ENCODE measurements at places on chromosomes 12 and 14.

DNA sequence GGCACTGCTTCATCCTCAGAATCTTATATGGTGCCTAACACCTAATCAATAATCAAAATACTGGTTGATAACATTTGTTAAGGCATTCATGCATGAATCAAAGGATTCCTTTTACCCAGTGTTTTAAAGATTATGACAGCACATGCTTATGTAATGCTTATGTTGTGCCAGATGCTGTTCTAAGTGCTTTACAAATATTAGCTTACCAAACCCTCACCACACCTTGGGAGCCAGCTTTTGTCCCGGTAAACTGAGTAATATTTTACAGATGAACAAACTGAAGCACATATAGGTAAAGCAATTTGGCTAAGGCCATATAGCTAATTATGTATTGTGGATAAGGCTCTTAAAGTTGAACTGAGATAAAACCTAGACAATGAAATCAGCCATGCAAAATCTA, 209.2 kb downstream of the ALX1 start:
- DNase-seq, result no peak

GRCh38 chr12:107545737-107546353, 139.8 kb upstream of the PWP1 start:
- DNase-seq, result peak; percentile 28

- DNase-seq, result no peak
These were observed 117.5 kb downstream of the VRK1 start for GRCh38 chr14:96914571-96915128.

- DNase-seq, result no peak
These were observed 859 bp downstream of the PALS1 start for GRCh38 chr14:67242168-67242420.

DNA sequence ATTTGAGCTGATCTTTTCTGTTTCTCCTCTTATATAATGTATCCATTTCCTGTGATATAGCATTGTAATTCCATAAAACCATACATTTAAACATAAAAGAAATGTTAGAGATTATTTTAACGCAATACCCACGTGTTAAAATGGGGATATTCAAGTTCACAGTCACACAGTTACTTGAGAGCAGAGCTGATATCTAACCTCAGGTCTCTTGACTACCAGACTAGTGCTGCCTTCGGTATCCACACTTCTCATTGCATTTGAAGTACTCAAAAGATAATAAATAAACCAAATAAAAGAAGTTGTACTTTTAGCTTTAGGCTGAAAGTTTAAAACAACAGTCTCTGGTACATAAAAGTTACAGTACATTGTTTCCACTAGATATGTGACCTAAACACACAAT, 2.9 kb downstream of the CLECL1 start:
- DNase-seq, result no peak

GRCh38 chr14:94145902-94146527, 16.6 kb upstream of the IFI27L2 start:
- DNase-seq, result no peak

DNA sequence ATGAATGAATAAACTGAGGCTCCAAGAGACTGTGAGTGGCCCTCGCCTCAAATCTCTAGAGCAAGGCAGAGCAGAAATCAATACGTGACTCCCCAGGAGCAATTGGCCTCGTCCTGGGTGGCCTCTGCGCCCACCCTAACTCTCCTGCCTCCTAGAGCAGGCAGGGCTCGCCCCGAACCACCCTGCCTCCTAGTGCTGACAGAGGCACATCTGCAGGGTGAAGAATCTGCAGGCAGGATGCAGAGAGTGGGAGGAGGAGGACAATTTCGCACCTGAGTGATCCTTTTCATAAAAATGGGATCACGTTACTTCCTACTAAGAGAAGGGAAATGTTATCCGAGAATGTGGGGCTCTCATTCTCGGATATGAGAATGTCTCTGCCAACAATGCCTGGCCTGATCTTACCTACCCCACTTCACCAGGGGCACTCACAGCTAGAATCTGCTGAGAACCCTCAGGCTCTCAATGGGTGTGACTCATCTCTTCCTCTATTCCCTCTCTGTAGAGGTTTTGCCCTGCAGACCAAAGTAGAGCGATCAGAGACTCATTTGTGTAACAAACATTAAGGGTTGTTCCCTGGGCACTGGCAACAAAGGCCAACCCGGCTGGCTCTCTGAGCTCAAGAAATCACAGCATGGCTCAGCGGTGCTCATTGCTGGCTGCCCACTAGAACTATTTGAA, 61.7 kb upstream of the BCL2L14 start:
- peak; percentile 43 for DNase-seq

DNA sequence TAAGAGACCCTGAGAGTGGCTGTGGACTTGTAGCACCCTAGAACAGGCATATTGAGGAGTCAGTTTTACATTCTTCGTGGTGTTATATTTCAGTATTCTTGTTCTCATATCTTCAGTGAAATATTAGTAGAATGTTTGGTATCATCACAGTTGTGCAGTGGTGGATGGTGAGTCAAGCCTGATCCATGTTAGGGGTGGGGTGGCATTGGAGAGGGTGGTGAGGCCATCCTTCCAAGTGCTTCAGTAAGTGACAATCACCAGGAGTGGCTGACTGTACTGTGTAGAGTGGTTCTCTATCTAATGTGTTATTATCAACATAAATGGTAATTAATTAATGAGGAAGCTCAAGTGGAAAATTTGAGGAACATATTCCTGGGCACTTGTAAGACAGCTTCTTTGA, 197.7 kb upstream of the SLC16A7 start:
- no peak for DNase-seq

- DNase-seq, result no peak
These were observed 276.8 kb downstream of the ADGRD1 start for GRCh38 chr12:131230340-131231031.

DNA sequence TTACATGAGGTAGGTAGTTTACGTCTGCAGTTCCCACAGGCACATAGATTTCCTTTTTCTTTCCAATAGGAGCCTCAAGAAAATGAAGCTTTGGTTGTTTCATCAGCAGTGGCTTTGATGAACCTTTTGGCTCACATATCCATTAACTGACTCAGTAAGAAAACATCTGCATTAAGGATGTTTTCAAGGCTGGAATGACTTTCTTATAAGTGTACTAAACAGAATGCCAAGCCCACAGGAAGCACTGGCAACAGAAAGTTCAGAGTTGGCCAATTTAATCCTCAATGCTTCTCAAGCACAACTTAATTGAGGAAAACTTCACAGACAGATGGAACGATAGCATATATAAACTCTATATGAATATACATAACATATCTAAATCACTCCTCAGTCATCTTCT, 63.5 kb downstream of the ST8SIA1 start:
- DNase-seq, result peak; percentile 91

DNA sequence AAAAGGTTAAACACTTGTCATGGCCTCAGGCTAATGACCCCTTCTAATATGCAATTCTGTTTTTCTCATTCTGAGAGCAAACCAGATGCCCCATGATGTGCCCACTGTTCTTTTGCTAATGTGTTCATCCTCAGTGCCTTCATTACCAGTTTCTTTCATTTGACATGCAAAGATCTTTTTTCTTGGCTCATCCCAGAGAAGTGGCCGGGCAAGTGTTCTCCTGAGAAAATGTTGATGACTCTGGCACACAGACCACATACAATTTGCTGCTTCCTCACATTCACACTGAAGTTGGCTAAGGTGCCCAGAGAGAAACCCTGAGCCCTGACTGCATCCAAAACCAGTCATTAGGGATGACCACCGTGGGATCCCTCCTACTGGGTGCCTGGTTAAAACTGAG, 833.3 kb downstream of the DIO2 start:
- DNase-seq, result no peak

DNA sequence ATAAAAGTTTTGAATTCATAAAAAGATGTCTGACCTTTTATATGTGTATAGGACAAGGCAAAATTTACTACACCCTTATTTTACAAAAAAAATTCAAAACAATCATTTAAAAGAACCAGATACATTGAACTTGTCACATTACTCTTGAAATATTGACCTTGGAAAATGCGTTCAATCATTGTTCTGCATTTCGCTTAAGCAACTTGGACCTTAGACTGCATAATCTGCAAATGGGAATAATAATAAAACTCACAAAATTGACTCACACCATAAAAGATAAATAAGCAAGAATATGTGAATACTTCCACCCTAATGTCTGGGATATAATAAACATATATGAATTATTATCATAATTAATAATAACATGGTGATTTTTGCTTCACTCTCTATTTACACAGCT, 69.4 kb upstream of the PTPRB start:
- no peak for DNase-seq

- no peak for DNase-seq
These were observed 2.3 kb downstream of the KRT5 start for GRCh38 chr12:52517888-52518287.

DNA sequence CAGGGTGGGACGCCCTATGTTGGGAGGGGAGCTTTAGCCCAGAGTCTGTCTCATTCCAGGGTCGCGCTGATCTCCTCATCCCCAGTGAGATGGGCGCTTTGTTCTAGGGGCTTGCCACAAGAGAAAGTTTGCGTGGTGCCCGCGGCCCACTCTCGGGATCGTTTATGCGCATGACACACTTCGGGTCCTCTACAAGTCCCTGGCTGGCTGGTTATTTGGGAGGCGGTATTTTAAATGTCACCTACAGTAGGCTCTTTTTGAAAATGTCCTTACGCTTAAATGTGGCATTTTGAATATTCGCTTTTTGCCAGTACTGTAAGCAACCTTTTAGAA, 541 bp downstream of the GOLT1B start:
- peak; percentile 34 for DNase-seq

GRCh38 chr12:2288001-2288400, 235.2 kb downstream of the CACNA1C start:
- peak; percentile 68 for DNase-seq

GRCh38 chr14:64954491-64955240, 12.1 kb upstream of the GPX2 start:
- no peak for DNase-seq

DNA sequence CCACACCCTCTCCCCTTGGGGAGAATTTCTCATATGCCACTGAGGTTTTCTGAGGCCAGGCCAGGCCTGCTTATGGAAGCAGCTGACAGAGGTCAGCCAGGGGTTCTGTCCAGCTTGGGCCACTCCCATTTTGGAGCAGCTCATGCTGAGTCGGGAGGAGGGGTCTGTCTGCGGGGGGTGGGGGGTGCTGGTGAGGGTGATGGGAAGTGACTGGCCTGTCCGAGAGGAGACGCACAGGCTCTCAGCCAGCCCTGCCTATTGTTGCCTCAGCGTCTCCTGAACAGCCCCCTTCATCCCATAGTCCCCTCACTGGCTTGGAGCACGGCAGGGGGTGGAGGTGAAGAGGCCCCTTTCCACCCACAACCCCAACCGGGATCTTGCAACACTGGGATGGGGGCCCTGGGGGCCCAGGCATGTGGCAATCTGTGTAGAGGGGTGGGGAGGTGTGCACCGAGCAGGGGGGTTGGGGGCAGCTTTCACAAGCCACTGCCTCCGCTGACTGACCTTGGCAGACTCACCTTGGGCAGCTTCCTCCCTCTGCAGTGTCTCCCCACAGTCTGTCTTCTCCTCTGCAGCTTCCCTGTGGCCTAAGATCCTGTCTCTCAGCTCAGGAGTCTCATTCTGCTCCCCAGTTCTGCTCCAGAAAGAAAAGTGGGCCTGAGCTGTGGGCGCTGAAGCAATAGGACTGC, 5.5 kb downstream of the CEBPE start:
- DNase-seq, result peak; percentile 13

- no peak for DNase-seq
These were observed 24.6 kb upstream of the PPFIBP1 start for GRCh38 chr12:27499377-27499776.

GRCh38 chr12:52221912-52222457, 11.1 kb upstream of the KRT7 start:
- no peak for DNase-seq

DNA sequence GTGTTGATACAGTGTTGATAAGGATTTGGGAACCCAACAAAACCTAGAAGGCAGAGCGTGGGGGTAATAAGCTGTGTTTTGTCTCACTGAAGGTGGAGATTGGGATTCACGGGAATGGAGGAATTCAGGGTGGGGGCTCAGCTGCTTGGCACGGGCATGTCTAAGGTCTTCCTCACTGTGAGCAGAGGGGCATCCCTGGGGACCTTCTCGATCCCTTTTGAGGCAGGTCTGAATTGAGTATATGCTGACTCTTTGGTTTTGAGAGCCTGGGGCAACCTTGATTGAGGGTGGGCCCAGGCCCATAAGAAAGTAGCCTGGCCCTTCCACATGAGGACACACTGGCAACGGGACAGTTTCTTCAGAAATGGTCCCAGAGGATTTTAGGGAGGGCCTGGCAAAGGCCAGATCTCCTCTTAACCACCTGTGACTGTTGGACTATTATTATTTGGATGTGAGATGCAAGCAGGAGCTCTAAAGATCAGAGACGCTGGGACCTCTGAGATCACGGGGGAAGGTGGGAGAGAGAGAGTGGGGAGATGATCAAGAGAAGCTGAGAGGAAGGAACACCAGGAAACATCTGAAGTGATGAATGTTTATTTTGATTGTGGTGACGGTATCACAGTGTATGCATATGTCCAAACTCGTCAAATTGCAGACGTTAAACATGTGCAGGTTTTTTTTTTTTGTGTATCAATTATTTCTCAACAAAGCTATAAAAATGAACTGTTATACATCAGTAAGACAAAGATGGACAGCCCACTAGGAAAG, 48.4 kb downstream of the SMIM41 start:
- DNase-seq, result no peak

DNA sequence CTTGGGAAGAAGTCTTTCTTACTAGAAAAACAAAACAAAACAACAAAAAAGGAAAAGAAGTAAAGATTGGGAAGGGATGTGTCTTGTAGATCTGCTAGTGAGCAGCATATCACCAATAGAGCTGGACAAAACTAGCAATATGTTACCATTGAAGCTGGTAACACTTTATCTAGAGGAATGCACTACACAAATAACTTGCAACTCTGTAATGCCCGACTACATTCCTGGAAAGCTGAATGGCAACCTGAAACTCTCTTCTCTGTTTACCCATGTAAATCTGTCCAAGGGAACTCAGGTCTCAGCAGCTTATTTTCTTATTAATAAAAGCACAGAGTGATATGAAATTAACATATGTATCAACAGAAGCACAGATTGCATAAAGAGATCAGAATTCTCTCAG, 624.4 kb downstream of the KCNH5 start:
- DNase-seq, result no peak

- no peak for DNase-seq
These were observed 29.9 kb downstream of the ZBTB42 start for GRCh38 chr14:104830781-104831180.

- peak; percentile 89 for DNase-seq
These were observed 3.7 kb downstream of the KERA start for GRCh38 chr12:91053951-91054715.

DNA sequence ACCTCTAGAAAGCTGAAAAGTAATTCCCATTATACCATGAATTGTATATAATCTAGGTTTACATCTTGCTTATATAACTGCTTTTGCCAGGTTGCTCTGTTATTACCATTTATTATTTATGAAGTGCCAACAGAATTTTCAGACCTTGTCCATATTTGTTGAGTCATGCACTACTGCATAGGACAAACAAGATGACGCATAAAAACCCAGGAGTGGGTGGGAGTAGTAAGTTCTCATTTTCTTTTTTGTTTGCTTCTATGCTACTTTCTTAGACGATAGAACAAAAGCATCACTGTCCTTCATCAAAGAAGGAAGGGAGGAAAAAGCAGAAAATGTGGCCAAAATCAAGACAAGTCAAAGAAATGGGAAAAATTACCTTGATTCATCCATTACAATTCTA, 119.0 kb upstream of the RASSF8 start:
- DNase-seq, result peak; percentile 20
